ENCODE measurements at places on chromosomes 16 and 17. TPM values are rescaled to one million over a fixed set of nuclear protein-coding genes. Genes with fewer than 3 reads are reported as not detected.
A peak's percentile ranks its signal among the peaks of the same experiment; 100 is the strongest.

TEX19 gene
- not detected for total RNA-seq

C17orf113 gene
- 0.63 TPM for total RNA-seq

SLC52A1 gene
- total RNA-seq = not detected

FN3K gene
- 79.1 TPM for total RNA-seq

CA5A gene
- total RNA-seq = not detected

LRRC37A gene
- total RNA-seq = 1.2 TPM

ZPBP2 gene
- total RNA-seq = not detected

ZFP3 gene
- 11.0 TPM for total RNA-seq

RNF112 gene
- 1.6 TPM for total RNA-seq

GRCh38 chr16:49737541-49737940 lies 118.4 kb downstream of the ZNF423 start:
- H3K4me1 ChIP-seq = peaks cover 12% of the 10 kb centered on the region
- no peak overlapping the region for H3K4me3 ChIP-seq
- no peaks in the 10 kb centered on the region for H3K27me3 ChIP-seq

DNA sequence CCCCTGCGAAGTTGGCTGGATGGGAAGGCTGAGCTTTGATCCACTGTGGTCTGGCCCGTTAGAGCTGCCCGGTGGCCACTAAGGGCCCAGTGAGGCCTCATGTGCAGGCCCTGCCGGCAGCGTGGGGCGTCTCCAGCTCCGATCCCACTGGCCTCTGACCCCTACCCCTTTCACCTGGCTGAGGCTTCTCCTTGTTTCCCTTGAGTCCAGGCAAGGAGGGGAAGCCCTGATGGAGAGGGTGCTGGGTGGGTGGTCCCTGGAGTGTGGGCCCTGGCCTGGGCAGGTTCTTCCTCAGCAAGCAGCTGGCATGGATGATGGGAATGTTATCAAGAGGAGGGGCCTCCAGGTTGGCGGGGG lies 356.8 kb downstream of the SEC14L1 start:
- H3K27me3 ChIP-seq = no peaks in the 10 kb centered on the region
- H3K27ac ChIP-seq = no peak overlapping the region
- no peak overlapping the region for H3K4me3 ChIP-seq
- DNase-seq = peak; percentile 10

DNA sequence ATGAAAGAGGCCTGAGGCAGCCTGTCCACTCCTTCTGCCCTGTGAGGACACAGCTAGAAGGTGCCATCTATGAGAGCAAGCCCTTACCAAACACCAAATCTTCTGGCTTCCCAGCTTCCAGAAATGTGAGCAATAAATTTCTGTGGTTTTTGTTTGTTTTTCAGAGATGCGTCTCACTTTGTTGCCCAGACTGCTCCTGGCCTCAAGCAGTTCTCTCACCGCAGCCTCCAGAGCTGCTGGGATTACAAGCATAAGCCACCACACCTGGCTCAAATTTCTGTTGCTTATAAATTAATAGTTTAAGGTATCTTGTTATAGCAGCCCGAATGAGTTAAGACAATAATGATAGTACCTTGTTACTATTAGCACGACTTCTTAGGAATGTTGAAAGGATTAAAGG lies 12.5 kb upstream of the SLC16A11 start:
- no peak for DNase-seq
- H3K4me1 ChIP-seq = no peaks in the 10 kb centered on the region
- no peaks in the 10 kb centered on the region for H3K36me3 ChIP-seq
- peaks cover 14% of the 10 kb centered on the region for H3K27me3 ChIP-seq

DNA sequence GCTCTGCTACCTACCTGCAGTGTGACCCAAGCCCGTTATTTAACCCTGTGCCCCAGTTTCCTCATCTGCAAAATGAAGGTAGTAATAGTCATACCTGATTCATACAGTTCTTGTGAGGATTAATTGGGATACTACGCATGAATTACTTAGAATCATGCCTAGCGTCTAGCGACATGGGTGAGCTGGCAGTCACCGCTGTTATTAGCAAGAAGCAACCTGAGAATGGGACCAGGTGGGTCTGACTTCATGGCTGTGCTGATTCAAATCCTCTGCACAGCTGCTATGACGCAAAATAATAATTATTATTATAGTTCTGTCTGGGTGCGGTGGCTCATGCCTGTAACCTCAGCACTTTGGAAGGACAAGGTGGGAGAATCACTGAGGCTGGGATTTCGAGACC lies 7.9 kb downstream of the SOCS1 start:
- DNase-seq = no peak
- no peaks in the 10 kb centered on the region for H3K27me3 ChIP-seq
- no peak overlapping the region for H3K4me3 ChIP-seq
- no peaks in the 10 kb centered on the region for H3K4me1 ChIP-seq

GRCh38 chr16:80656711-80657150 lies 115.9 kb downstream of the DYNLRB2 start:
- H3K27ac ChIP-seq = no peak overlapping the region
- no peaks in the 10 kb centered on the region for H3K27me3 ChIP-seq
- no peaks in the 10 kb centered on the region for H3K36me3 ChIP-seq
- H3K4me3 ChIP-seq = no peak overlapping the region

DNA sequence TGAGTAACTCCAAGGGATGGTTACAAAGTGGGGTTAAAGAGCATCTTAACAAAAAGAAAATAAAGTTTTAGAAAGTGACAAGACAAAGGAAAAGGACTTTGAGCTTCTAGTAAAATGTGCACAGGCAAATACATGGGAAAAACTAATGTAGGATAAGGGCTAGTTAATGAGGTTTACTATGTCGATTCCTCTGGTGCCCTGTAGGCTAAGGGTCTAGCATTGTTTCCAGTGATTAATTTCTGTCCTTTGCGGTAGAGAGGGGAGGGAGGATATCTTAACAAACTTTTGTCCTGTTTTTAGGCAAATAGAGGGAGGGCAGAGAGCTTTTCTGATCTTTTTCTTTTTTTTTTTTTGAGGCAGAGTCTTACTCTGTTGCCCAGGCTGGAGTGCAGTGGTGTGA lies 96.6 kb upstream of the SIAH1 start:
- no peak for DNase-seq
- H3K27ac ChIP-seq = no peak overlapping the region
- no peak overlapping the region for H3K4me3 ChIP-seq
- H3K4me1 ChIP-seq = no peaks in the 10 kb centered on the region
- no peaks in the 10 kb centered on the region for H3K27me3 ChIP-seq

GRCh38 chr17:73166731-73167581 lies 2.1 kb downstream of the SSTR2 start:
- H3K36me3 ChIP-seq = no peaks in the 10 kb centered on the region
- no peak overlapping the region for H3K27ac ChIP-seq
- H3K27me3 ChIP-seq = peaks cover 78% of the 10 kb centered on the region
- H3K4me3 ChIP-seq = peak overlapping the region; percentile 67

DNA sequence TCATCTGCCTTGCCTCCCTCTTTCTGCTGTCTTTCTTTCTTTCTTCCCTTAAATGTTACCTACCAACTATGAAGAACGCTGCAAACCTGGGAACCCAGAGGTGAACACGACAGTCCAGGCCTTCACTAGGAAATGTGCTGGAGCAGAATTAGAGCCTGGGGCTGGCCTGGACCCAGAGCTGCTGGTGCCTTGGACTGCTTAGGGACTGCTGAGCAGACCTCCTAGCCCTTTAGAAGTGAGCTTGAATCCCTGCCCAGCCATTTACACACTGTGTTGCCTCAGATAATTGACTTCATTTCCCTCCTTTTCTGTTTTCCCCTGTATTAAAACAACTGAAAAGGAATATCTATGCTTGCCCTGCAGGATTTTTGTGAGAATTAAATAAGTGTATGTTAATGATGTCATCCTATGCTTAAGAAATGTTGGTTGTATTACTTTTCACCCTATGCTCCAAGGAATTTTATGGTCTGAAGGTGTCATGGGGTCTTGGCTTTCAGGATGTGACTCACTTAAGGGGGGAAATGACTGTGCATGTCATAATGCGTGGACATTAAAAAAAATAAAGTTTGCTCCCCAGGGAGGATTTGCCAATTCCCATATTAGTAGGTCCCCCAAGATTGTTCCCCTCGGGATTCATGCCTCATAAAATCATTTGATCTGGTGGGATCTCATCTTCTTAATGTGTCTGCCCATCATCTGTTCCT lies 11.5 kb downstream of the CDH13 start:
- no peaks in the 10 kb centered on the region for H3K36me3 ChIP-seq
- no peaks in the 10 kb centered on the region for H3K27me3 ChIP-seq
- peaks cover 97% of the 10 kb centered on the region for H3K4me1 ChIP-seq
- H3K4me3 ChIP-seq = no peak overlapping the region
- peak overlapping the region; percentile 73 for H3K27ac ChIP-seq

DNA sequence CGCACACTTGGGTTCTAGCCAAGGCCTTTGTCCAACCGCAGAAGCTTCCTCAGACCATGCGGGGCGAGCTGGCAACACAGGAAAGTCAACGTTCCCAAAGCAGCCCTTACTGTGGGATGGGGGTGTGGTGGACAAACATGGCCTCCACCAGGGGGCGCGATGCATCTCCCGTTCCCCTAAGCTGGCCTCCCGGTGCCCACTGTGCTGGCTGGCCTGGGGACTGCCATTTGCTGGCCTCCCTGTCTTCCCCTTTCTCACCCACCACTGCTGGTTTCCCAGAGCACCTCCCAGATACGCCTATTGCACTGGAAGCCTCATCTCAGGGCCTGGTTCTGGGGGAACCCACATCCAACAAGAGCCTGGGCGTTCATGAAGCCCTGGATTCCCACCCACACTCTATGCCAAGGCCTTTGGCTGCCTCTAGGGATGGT lies 145.3 kb downstream of the IRF8 start:
- H3K27ac ChIP-seq = no peak overlapping the region
- no peak for DNase-seq
- no peak overlapping the region for H3K4me3 ChIP-seq
- H3K36me3 ChIP-seq = no peaks in the 10 kb centered on the region
- H3K4me1 ChIP-seq = no peaks in the 10 kb centered on the region

DNA sequence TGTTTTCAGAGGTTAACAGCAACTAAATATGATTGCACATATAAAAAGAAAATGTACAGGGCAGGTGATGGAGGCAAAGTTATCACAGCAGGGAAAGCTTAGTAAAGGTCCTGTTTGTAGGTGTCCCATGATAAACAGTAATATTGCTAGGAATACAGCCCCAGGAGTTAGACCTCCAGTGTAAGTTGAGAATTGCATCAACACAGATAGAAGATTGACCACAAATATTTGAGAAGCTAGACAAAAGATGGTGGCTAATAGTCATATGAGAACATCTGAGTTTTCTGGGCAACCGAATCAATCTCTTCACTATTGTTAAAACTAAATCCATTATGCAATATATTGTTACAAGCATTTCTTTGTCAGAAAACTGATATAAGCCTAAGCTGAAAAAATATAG lies 152.6 kb downstream of the CDH11 start:
- H3K36me3 ChIP-seq = peaks cover 4% of the 10 kb centered on the region
- H3K27ac ChIP-seq = no peak overlapping the region
- H3K4me1 ChIP-seq = no peaks in the 10 kb centered on the region
- no peak overlapping the region for H3K4me3 ChIP-seq

GRCh38 chr16:50329446-50330189 lies 39.2 kb downstream of the BRD7 start:
- peaks cover 10% of the 10 kb centered on the region for H3K4me1 ChIP-seq
- H3K36me3 ChIP-seq = peaks cover 66% of the 10 kb centered on the region
- DNase-seq = no peak
- no peak overlapping the region for H3K4me3 ChIP-seq

GRCh38 chr16:1143761-1144450 lies 9.0 kb upstream of the CACNA1H start:
- H3K36me3 ChIP-seq = no peaks in the 10 kb centered on the region
- H3K4me3 ChIP-seq = no peak overlapping the region
- H3K27me3 ChIP-seq = peaks cover 93% of the 10 kb centered on the region
- H3K4me1 ChIP-seq = no peaks in the 10 kb centered on the region
- no peak for DNase-seq

DNA sequence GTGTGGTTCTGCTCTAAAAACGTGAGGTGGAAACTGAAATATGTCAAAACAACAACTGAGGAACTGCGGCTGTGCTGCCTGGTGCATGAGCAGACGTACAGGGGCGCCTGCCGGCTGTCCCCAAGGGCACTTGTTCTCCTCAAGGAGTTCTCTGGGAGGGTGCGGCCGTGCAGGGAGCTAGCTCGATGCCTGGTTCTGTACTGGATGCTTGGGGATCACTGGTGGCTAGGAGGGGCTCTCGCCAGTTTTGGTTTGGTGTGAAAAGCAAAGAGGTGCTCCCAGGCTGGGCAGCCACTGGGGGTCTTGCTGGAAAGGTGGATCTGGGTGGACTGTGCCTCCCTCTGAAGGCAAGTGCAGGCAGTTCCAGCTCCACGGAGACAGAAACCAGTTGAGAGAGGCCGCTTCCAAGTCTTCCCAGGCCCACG lies 41.9 kb upstream of the ATP2A3 start:
- H3K27me3 ChIP-seq = no peaks in the 10 kb centered on the region
- no peak overlapping the region for H3K27ac ChIP-seq
- H3K4me3 ChIP-seq = no peak overlapping the region
- H3K36me3 ChIP-seq = peaks cover 58% of the 10 kb centered on the region
- peaks cover 23% of the 10 kb centered on the region for H3K4me1 ChIP-seq

DNA sequence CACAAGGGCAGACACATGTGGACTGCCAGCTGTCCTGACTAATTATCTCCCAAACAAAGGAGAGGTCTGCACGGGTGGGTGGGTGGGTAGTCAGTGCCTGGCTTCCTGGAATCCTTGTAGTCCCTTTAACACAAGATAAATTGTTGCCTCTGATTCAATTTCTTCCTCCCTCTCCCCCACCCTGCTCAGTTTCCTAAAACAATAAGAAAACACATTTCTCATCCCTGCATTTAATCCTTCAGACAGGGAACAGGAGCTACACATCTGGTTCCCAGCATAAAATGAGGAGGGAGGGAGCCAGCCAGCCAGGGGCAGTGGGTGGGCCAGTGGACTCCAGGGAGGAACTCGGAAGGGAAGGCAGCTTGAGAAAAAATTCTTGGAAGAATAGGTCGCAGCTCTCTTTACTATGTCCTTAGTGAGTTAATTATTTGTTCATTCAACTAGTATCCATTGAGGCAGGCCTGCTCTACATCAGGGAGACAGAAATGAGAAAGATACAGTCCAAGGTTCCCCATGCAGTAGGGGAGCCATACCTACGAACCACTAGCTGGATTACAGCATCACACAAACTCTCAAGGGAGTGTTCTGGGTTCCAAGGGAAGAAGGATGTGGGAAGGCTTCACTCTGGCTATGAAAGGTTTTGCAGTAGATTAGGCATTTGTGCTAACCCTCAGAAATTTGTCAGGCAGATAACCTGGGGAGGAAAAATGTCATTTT lies 58.3 kb downstream of the CCT6B start:
- peaks cover 20% of the 10 kb centered on the region for H3K27me3 ChIP-seq
- H3K27ac ChIP-seq = no peak overlapping the region
- no peaks in the 10 kb centered on the region for H3K4me1 ChIP-seq
- H3K4me3 ChIP-seq = no peak overlapping the region

DNA sequence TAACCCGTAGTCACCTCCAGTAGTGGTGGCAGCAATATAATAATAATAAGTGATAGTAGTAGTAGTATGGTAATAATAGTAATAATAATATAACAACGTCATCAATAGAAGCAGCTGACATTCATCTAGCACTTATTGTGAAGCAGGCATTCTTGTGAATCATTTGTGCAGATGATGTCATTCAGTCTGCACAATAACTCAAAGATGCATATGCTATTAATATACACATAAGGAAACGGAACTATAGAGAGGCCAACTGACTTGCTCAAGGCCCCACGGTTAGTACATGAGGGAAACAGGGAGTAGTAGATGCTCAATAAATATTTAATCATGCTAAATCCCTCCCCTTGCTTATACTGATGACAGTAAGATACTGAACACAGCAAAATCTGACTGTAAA lies 35.4 kb upstream of the GAN start:
- no peak overlapping the region for H3K27ac ChIP-seq
- no peaks in the 10 kb centered on the region for H3K27me3 ChIP-seq
- no peaks in the 10 kb centered on the region for H3K36me3 ChIP-seq

GRCh38 chr17:15882777-15883176 lies 62.2 kb upstream of the ADORA2B start:
- H3K36me3 ChIP-seq = no peaks in the 10 kb centered on the region
- H3K27me3 ChIP-seq = no peaks in the 10 kb centered on the region
- no peak for DNase-seq
